Epithelial cell of alveolus of lung (primary cell): ENCODE measurements at places on chromosomes 2 and 18. TPM values are rescaled to one million over a fixed set of nuclear protein-coding genes. Genes with fewer than 3 reads are reported as not detected.

The MRO gene
- not detected in 2 replicates for total RNA-seq

The ANKRD30B gene
- total RNA-seq, result not detected in 2 replicates

The NCKAP1 gene
- total RNA-seq, result 63.2 and 101 TPM in 2 replicates

The TBR1 gene
- under 0.01 and 0.32 TPM in 2 replicates for total RNA-seq

The AQP12A gene
- total RNA-seq, result not detected in 2 replicates

The SERPINB2 gene
- 1.4 and 19.1 TPM in 2 replicates for total RNA-seq

The CFAP65 gene
- total RNA-seq, result not detected in 2 replicates

The CKAP2L gene
- 5.6 and 19.4 TPM in 2 replicates for total RNA-seq

The M1AP gene
- not detected in 2 replicates for total RNA-seq

The PSMA8 gene
- not detected in 2 replicates for total RNA-seq

The TRIM43 gene
- not detected in 2 replicates for total RNA-seq

The SRD5A2 gene
- total RNA-seq, result not detected in 2 replicates

The DES gene
- under 0.01 and 20.4 TPM in 2 replicates for total RNA-seq

The BARD1 gene
- total RNA-seq, result 7.3 and 10.7 TPM in 2 replicates

The RAD51AP2 gene
- under 0.01 TPM in 1 of 2 replicates, not detected in the other for total RNA-seq

The ARL5A gene
- total RNA-seq, result 25.6 and 42.7 TPM in 2 replicates

The CERKL gene
- not detected in 2 replicates for total RNA-seq

The LRRC30 gene
- total RNA-seq, result not detected in 2 replicates

The CPLX4 gene
- not detected in 2 replicates for total RNA-seq

The IL1RN gene
- 0.13 TPM in 1 of 2 replicates, not detected in the other for total RNA-seq

The ERBB4 gene
- total RNA-seq, result under 0.01 TPM in 1 of 2 replicates, not detected in the other

The CCDC85A gene
- total RNA-seq, result 0.78 TPM in 1 of 2 replicates, not detected in the other

The SLC66A2 gene
- total RNA-seq, result 29.2 and 45.0 TPM in 2 replicates

The XIRP2 gene
- under 0.01 and 0.65 TPM in 2 replicates for total RNA-seq

The UNC80 gene
- total RNA-seq, result under 0.01 TPM in 1 of 2 replicates, not detected in the other

The ALLC gene
- total RNA-seq, result not detected in 2 replicates

The CROCC2 gene
- total RNA-seq, result 0.80 TPM in 1 of 2 replicates, not detected in the other

The STK39 gene
- total RNA-seq, result 9.4 and 25.3 TPM in 2 replicates

The SCYGR7 gene
- total RNA-seq, result not detected in 2 replicates

The MRPL30 gene
- total RNA-seq, result 33.0 and 48.2 TPM in 2 replicates

The SCN2A gene
- 0.08 and 0.26 TPM in 2 replicates for total RNA-seq

The RNF152 gene
- 10.0 and 11.6 TPM in 2 replicates for total RNA-seq

The ANKRD62 gene
- total RNA-seq, result not detected in 2 replicates

The RFTN2 gene
- 4.5 and 11.9 TPM in 2 replicates for total RNA-seq

The EDAR gene
- total RNA-seq, result not detected in 2 replicates

The ERFE gene
- total RNA-seq, result 2.4 and 9.1 TPM in 2 replicates

The CSRNP3 gene
- 0.91 and 1.0 TPM in 2 replicates for total RNA-seq

The SPIRE1 gene
- 14.9 TPM in 2 replicates for total RNA-seq

The HMSD gene
- 0.16 and 0.78 TPM in 2 replicates for total RNA-seq

The SLC4A5 gene
- under 0.01 and 0.48 TPM in 2 replicates for total RNA-seq

The GALNT14 gene
- 0.56 and 3.4 TPM in 2 replicates for total RNA-seq

The EFHD1 gene
- 0.40 and 2.2 TPM in 2 replicates for total RNA-seq

The SPATA3 gene
- total RNA-seq, result not detected in 2 replicates

The IL36RN gene
- not detected in 2 replicates for total RNA-seq

The CXCR1 gene
- total RNA-seq, result not detected in 2 replicates

The VWA3B gene
- not detected in 2 replicates for total RNA-seq

The NT5DC4 gene
- total RNA-seq, result not detected in 2 replicates

The SKA1 gene
- 3.7 and 15.9 TPM in 2 replicates for total RNA-seq

The TUBA3E gene
- total RNA-seq, result not detected in 2 replicates

The FBXO36 gene
- 4.3 and 9.1 TPM in 2 replicates for total RNA-seq

The HEATR5B gene
- 8.0 and 9.6 TPM in 2 replicates for total RNA-seq

The ROCK1 gene
- total RNA-seq, result 17.6 and 25.2 TPM in 2 replicates

The ASB1 gene
- total RNA-seq, result 20.1 and 39.6 TPM in 2 replicates

The PDCD1 gene
- not detected in 2 replicates for total RNA-seq

The RPRD1A gene
- 33.4 and 36.6 TPM in 2 replicates for total RNA-seq

The SCYGR4 gene
- not detected in 2 replicates for total RNA-seq
